ENCODE measurements at places on chromosomes 5 and 9.

DNA sequence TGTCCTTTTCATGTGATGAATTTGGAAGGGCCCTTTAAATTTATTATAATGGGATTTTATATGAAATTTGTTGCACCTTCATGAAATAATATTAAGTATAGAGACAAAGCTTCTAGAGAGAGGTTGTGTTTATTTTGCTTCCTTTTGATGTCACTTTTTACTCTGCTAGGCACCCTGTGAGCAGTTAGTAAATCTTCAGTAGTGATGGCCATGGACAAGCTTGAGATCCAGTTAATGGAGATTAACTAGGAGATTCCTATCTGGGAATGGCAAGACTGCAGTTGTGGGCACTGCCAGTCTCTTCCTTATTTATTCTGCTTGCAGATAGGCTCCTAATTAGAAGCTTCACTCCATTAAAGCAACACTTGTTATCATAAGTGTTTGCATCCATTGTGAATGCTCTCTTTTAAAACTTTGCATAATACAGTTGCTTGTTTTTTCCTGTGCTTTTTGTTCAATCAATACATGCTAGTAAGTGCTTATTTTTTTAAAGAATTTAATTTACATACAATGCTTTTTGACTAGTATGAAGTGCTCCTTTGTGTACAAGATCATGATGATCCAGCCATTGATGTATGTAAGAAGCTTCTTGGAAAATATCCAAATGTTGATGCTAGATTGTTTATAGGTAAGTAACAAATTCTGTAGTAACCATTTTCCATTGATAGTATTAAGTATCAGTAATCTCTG, 25.9 kb downstream of the UGCG start:
- no peak for DNase-seq

GRCh38 chr5:135831851-135832555, 2.5 kb upstream of the SLC25A48 start:
- no peak for DNase-seq

DNA sequence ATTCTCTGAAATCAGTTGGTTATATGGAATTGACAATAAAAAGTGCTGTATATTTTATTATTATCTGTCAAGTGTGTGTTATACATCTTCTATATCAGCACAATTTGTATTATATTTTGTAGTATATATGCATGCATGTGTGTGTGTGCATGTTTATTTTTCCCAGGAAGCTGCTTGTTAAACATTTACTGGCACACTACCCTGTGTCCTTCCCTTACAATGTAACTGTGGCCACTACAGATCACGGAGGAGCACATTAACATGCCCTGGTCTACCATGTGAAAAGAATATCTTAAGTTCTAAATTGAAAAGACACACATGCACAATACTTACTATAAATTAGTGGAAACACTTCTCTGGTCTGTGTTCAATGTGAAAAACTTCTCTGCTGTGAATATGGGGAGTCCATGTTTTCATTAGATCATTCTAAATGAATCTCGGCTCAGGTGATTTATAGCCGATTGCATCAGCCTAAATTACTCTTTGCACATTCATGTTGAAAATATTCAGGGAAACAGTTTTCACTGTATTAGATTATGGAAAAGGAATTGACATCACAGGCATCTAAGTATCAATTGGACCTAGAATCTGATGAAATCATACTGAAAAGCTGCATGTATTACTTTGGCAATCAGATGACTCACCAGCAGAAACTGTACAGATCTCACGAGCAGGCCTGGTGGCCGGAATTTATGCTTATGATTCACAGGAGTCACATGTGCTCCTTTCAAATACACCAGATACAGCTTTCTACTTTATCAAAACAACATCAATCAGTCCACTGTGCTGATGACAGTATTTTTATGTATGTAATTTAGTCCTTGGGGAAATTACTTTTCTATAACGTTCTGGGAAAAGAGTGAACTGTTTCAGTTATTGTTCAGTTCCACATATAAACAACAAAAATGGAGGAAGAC, 39.4 kb downstream of the LURAP1L start:
- peak; percentile 54 for DNase-seq

DNA sequence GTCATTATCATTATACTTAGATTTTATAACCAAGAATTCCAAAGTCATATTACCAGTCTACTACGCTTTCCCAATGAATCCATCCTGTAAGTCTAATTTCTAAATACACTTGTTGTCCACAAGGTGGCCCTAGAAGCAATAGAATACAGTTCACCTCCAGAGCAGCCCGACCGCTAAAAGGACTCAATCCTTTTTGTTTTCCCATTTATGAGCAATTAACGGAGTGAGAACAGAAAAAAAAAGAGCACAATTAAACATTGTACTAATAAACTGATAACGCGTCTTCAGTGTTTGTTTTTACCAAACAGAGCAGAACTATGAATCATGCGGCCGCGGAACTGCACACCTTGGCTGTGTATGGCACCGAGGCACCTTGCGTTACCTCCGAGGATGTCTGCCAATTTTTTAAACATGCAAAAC, 160.7 kb upstream of the DAPK1 start:
- DNase-seq = no peak

DNA sequence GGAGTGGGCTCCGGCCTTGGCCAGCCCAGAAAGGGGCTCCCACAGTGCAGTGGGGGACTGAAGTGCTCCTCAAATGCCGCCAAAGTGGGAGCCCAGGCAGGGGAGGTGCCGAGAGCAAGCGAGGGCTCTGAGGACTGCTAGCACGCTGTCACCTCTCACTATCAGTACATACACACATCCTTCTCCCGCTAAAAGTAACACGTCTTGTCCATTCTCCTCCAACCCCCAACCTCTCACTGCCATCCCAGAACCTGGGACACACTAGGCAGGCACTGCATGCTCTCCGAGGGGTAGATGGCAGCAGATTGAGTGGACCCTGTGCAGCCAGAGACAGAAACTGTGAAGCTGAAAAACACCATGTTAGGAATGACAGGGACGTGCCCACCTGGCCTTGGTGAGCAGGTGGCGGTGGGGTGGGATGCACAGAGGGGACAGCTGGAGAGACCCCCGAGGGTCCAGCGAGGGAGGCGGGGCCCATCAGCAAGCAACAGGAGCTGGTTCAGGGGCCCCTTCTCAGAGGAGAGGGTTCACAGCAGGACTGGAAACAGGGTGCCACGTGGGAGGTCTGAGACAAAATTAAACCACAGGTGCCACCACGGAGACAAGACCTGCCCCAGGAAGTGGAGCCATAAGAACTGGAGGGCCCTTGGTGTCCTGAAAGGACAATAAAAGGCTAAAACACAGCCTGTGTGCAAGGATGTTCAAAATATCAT, 16.9 kb downstream of the SEMA4D start:
- no peak for DNase-seq

GRCh38 chr9:135790356-135790755, 88.4 kb downstream of the KCNT1 start:
- DNase-seq = no peak

GRCh38 chr5:124876983-124877382, 130.5 kb upstream of the ZNF608 start:
- DNase-seq = no peak

DNA sequence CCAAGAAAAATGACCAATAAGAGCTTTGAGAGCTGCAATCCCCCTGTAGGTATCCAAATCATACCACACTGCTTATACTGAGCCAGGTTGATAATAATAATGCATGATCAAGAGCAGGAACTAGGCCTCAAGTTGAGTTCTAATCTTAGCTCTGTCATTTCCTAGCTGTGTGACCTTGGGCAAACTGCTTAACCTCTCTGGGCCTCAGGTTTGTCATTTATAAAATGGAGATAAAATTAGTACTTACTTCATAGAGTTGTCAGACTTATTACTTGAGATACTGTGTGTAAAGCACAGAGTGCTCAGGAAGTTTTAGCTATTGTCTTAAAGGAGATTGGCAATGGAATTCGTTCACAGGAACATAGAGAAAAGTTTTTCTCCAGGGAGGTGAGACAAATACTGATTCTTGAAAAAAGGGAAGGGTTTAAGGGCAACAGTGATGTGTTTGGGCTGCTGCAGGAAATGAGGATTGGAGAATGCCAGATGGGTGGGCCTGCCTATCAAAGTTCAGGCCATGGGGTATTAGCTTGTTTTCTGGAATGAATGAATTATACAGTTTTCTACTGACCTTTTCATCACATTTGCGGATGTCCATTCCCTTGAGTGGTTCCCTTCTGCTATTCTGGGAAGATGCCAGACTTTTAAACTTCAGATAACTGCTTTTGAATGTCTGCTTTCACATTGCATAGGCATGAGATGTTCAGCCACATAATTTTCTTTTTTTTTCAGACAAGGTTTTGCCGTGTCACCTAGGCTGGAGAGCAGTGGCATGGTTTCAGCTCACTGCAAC, 10.2 kb upstream of the ATP6V0E1 start:
- DNase-seq = no peak

DNA sequence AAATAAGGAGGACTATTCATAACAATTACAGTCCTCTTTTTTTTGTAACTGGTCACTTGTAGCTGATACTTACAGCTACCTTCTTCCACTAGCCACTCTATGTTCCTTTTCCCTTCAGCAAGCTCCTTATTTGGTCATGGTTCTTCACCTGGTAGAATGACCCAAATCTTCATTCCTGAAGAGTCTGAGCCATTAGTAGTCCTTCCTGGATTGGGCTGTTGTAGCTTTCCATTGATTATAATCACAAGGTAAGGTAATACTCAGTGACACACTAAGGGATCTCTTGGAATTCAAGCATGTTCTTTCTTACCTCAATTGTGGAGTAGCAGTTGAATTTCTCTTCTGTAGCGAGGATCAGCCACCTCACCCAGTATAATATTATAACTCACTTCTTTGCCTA, 25.5 kb upstream of the ITGA2 start:
- DNase-seq = no peak

- DNase-seq = no peak
Observed at GRCh38 chr9:11103525-11103924, 490.7 kb upstream of the PTPRD start.

DNA sequence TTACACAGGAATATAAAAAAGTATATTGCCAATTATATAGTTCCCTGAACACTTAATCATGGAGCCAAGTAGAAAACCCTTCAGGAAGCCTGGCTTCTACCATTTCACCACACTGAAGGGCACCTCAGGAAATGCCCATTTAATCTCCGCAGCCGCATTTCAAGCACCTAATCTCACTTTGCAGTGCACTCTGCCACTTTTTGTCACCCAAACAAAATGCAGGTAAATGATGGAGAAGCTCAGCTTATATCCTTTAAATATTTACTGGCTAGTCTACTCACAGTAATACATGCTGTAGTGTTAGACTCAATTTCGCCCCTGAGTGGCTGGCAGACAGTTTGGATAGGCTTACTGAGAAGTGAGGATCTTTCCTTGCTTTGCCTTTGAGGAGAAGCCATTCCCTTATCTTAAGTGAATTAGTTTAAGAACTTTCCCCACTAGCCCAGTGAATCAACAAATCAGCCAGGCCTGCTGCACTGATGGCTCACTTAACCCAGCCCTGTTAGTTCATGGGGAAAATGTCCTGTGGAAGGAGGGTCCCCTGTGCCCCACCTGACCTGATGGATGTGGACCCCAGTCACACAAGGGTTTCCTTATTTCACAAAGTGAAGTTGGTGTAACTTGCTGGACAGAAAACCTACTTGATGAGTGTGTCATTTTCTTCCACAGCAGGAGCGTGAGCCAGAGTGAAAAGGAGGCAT, 209.7 kb downstream of the CAAP1 start:
- DNase-seq = no peak

DNA sequence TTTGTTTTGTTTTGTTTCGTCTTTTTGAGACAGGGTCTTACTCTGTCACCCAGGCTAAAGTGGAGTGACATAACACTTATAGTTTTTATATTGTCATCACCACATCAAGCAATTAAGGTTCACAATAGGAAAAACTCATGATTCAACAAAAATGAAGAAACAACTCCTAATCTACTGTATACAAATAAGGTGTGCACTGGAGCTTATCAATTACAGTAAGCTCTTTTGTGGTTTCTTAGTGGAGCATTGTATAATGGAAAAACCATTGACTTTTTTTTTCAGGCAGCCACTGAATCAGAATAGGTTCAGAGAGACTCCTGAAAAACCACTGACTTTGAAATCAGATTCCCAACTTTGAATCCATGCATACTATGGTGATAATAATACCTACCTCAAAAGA, 10.8 kb upstream of the PLIN2 start:
- DNase-seq = no peak

DNA sequence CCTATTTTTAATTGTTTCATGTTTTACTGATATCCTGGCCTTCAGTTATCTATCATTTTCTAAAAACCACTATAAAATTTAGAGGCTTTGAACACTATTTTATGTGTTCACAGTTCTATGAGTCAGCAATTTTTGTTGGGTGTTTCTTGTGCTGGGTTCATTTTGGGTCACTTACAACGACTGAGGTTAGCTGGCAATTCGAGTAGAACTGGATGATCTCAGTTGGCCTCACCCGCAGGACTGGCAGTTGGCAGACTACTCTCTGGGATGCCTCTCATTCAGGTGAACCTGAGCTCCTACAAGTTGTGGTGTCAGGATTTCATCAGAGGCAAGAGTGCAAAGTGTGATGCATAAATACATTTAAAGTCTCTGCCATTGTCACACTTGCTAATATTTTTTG, 151.0 kb upstream of the PAPPA start:
- DNase-seq = no peak

- no peak for DNase-seq
Observed at GRCh38 chr9:95516734-95517558, at the start of gene PTCH1. TSS of gene PTCH1 (minus strand) at chr9:95516971.

GRCh38 chr9:89497257-89497963, 503 bp downstream of the SEMA4D start:
- DNase-seq = no peak

DNA sequence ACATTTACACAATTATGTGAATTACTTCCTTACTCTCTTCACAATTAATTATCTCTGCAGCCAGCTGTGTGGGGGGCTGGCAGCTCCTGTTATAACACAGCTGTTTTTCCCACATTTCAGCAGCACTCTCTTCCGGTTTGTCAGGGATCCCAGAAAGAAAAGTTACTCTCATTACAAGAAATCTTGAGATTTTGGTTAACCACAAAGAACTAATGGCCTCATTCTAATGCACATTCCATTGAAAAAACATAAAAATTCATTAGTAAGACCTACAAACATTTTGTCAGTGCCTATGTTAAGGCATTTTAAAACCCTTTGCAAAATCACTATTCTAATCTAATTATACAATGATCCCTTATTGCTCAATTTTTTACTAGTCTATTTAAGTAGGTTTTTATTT, 64.1 kb downstream of the PDE4D start:
- DNase-seq = no peak

DNA sequence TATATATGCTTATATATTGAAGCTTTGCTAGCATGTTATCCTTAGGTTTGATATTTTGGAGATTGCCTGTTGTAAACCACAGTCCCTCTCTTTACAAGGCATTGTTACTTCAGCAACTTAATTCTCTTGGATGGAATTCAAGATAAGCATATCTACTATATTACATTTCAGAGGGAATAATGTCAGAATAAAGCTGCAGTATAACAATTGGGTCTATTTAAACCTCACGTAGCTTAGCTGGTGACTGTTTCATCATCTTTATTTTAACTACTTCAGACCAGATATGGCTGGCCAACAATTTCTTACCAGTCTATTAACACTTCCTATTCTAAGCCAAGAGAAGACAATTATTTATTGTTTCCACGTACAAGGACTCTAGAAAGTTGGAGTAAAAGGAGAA, 27.1 kb downstream of the ZCCHC10 start:
- DNase-seq = no peak
